ENCODE measurements at places on chromosomes 16 and 17.

GRCh38 chr17:35943537-35943936 lies at the start of gene LYZL6:
TSS of gene LYZL6 (minus strand) at chr17:35943713. CDS start at chr17:35939356, 4,357 bp downstream.
- no peak for DNase-seq

DNA sequence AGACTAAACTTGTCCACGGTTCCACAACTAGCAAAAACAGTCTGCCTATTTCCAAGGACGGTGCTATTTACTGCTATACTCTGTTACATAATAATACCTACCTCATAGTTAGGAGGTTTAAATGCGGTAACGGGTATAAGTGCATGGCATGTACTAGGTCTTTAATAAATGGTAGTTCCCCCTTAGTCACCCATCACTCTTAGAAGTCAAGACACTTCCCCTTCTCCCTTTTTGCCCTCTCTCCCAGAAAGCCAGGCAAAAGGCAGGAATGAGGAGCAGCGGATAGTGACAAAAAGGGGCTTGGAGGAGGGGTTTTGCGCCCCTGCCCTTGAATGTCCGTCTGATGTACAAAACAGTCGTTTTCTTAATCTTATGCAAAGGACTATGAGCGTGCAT lies 1.1 kb upstream of the LSM12 start:
- no peak for DNase-seq

- no peak for DNase-seq
These were observed 19.2 kb upstream of the MTSS2 start for GRCh38 chr16:70705056-70705455.

DNA sequence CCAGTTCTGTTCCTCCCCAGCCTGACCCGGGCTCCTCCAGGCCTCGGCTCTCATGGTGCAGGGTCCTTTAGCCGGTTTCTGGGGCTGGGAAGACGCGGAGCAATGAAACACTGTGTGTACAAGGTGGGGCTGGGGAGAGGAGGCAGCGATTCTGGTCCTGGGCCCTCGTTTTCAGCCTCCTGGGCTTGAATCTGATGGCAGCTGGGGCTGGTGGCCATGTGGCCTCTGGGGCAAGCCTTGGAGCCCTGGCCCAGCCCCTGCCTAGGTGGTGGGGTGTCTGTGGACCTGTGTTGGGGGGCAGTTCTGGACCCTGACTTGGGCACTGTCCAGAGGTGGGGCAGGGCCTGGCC lies 4.1 kb downstream of the FOXJ1 start:
- DNase-seq, result no peak

- no peak for DNase-seq
These were observed 1.8 kb downstream of the MPP2 start for GRCh38 chr17:43905400-43905984.

GRCh38 chr17:49634485-49634860 lies 43.4 kb downstream of the SPOP start:
- no peak for DNase-seq

GRCh38 chr17:51819341-51820219 lies 338.9 kb downstream of the CA10 start:
- DNase-seq, result no peak

DNA sequence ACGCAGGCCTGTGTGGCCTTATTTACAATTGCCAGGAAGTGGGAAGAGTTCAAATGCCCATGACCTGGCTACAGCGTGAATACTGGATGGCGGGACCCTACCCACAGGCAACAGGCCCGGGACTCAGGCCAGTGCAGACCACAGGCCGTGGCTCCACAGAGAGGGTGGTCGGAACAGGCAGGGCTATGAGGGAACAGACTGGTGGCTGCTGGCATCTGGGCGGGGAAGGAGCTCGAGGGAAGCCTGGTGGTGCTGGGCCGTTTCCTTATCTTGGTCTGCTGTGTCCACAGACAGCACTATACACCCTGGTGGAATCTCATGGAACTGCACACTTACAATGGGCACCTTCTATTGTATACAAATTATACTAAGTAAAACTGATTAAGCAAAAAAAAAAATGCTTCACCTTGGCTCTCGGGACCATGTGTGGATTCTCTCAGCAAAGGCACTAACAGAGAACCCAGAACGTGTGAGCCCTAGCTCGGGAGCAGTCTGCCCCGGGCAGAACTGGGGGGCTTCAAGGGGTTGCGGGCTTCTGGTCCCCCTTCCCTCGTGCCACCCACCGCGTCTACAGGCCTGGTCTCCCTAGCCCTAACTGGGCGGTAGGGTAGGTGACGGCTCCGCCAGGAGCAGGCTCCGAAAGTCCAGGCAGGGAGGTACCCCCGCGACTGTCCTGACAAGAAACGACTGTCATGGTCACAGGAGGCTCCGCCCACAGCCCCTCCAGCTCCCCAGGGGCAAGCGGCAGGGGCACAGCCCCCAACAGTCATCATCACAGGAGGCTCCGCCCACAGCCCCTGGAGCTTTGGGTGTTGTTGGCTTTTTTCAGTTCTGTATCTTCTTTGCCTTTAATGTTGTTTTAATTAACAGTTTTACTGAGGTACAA lies 21.8 kb downstream of the CEP131 start:
- peak; percentile 62 for DNase-seq

DNA sequence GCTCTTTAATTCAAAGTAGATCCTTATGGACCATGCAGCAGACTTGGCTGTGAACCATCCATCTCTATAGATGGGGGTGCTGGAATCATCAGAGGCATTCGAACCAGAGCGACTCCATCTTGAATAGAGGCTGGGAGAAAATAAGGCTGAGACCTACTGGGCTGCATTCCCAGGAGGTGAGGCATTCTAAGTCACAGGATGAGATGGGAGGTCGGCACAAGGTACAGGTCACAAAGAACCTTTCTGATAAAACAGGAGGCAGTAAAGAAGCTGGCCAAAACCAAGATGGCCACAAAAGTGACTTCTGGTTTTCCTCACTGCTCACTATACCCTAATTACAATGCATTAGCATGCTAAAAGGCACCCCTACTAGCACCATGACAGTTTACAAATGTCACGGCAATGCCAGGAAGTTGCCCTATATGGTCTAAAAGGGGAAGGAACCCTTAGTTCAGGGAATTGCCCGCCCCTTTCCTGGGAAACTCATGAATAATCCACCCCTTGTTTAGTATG lies 89.2 kb upstream of the BRD7 start:
- no peak for DNase-seq

DNA sequence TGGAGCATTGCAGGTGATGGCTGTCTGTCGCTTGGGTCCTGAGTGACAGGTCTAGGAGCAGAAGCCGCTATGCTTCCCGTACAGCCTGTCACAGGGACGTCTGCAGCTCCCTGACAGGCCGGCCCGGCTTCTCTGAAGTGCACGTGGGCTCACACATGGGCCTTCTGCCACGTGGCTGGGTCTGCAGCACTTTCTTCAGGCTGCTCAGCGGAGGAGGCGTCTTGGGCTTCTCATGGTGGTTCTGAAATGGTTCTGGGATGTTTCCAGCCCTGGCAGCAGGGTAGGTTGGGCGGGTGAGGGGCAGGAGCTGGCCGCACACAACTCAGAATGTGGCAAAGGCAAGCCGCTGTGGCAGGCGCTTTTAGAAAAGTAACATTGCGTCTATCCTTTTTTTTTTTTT lies 80.3 kb upstream of the ZNF750 start:
- DNase-seq, result no peak
